ENCODE measurements at places on chromosomes 4 and X. TPM values are rescaled to one million over a fixed set of nuclear protein-coding genes. Genes with fewer than 3 reads are reported as not detected.

DNA sequence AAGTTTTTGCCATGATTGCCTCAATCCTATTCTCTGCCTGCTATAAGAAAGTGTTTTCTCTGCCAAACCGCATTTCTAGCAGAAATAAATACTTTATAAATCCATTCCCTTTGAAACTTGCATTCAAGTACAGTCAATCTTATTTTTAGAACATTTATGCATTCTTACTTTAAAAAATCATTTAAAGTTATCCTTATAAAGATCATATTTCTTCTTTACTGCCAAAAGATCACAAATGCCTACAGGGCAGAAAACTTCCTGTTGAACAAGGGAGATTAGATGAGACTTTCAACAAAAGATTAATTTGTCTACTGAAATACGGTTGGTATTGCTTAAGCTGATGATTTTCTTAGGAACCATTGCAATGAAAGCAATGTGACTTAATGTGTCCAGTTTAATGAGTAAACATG is 207.2 kb upstream of the SLIT2 start:
- DNase-seq: no peak

GRCh38 chr4:164484551-164484950 is 269.4 kb upstream of the SMIM31 start:
- no peak for DNase-seq

- DNase-seq: peak; percentile 6
Measured at GRCh38 chrX:41558531-41558930, 111.4 kb downstream of the NYX start.

GRCh38 chrX:84189125-84189524 is 1.1 kb upstream of the RPS6KA6 start:
- DNase-seq: no peak

- no peak for DNase-seq
Measured at GRCh38 chr4:148283665-148284064, 158.5 kb downstream of the NR3C2 start.

DNA sequence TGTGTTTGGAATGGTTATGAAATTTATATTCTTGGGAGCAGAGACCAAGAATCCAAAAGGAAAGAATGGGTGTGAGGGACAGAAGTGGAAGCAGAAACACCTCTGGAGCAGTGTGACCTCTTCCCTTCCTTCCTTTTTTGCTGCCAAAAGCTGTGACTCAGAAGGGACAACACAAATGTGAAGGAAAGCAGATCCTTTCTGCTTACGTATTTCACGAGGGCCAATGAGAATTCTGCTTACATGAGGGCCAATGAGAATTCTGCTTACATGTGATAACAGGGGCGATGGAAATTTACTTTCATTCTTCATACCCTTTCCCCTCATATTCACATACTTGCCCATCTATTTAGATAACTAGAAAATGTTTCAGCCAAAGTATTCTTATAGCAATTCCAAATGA is 404.6 kb downstream of the PRDM5 start:
- peak; percentile 96 for DNase-seq

- DNase-seq: no peak
Measured at GRCh38 chr4:52001616-52002015, 18.5 kb downstream of the LRRC66 start.

GRCh38 chr4:85701861-85702321 is 226.9 kb downstream of the ARHGAP24 start:
- DNase-seq: no peak

DNA sequence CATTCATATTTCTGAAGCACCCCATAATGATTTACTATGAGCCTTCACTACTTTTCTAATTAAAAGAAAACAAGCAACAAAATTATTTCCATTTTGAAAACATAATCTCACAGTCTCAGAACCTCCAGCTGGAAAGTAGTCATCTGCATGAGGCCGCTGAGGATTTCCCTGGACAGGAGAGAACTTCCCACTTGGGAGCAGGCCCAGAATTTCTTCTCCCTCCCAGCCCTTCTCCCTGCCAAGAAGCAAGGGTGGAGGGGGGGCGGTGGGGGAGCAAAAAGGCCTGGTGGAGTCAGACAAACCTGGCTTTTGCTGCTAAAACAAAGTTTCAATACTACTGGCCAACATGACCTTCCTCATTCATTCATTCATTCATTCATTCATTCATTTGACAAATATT is 167.3 kb downstream of the PJA1 start:
- DNase-seq: peak; percentile 62

DNA sequence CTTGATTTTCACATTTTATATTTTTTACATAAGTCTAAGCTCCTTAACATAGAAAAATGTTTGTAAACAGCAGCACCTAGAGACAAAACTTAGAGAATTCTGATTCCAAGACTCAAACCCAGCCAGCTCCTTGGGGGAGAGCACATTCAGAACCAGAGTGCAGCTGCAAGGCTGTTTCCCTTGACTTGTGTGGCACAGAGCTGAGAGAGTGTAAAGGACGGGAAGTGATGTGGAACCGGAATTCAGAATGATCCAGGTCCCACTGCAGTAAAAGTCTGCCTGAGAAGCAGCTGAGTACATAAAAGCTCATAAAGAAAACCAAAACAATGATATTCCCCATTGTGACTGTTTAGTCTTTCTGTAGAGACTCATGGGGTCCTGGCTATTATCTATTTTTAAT is 713.8 kb downstream of the RAB28 start:
- no peak for DNase-seq

GRCh38 chrX:12411831-12412230 is 273.6 kb downstream of the FRMPD4 start:
- DNase-seq: no peak

GRCh38 chrX:152819732-152820131 is 10.8 kb downstream of the CETN2 start:
- DNase-seq: no peak

GRCh38 chr4:159607809-159608208 is 504.9 kb downstream of the RAPGEF2 start:
- DNase-seq: no peak

- DNase-seq: no peak
Measured at GRCh38 chr4:9970399-9971011, 50.8 kb downstream of the SLC2A9 start.

DNA sequence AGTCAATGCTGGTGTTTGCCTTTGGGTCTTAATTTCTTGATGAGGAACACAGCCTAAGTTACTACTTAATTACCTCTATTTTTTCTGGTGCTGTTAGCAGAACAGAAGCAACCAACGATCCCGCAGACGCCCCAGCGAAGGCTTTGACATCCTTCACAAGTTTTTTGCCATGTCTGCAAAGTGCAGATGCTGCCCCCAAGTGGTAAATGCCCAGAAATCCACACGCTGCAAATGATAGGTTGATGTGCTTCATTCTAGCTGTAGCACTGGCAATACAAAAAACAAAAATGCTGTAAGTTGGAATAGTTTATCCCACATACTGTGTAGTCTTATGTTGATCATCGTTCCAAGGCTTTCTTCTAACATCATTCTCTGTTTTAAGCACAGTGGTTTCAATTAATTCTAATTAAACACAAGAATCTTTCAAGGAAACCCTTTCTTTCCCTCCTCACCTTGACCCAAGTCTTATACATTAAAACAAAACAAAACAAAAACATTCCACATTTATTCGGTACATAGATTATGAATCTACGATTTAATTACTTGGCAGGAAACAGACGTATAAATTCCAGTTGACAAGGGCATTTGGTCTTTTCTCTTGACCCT is 1.2 kb downstream of the PNPLA4 start:
- peak; percentile 55 for DNase-seq

GRCh38 chr4:99917575-99917974 is 23.3 kb upstream of the LAMTOR3 start:
- DNase-seq: no peak

- peak; percentile 19 for DNase-seq
Measured at GRCh38 chrX:7068939-7069367, 78.6 kb upstream of the STS start.

DNA sequence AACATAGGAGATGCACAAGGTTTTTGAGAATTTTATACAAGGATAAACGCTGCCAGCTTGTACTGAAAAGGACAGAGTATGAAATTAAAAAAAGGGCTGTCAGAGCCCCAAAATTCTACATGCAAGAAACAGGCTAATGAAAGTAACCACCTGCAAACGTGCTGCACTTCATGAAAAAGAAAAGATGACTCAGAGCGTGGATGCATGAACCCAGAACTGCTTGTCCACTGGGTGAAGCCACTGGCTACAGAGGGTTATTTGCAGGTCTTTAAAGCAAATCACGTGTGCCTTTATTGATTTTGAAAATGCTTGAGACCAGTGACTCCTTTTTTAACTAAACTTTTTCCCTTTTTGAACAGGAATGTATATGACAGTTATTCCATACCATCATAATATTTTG is 25.3 kb upstream of the FRMD7 start:
- no peak for DNase-seq

DNA sequence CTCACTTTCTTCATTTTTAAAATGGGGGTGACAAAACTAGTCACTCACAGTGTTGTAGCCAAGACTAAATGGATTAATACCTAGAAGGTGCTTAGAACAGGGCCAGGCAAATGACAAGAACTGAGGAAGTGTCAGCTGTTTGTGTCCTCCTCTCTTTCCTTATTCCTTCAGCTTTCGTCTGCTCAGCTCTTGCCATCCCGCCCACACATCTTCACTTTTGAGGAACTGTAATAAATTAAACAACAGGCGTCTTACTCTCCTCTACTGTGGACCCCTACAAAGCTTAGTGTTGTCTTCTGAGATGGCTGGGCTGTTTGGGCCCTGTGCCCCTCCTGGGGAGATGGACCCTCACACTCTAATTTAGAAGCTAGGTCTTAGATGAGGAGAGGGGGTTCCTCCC is 2.7 kb downstream of the HPSE start:
- DNase-seq: no peak

FRMD7 gene
- not detected for total RNA-seq

FGF13 gene
- 25.7 TPM for total RNA-seq

MAGEA8 gene
- total RNA-seq: not detected

UGT2B15 gene
- not detected for total RNA-seq

SORCS2 gene
- under 0.01 TPM for total RNA-seq

DBET gene
- not detected for total RNA-seq

ALB gene
- not detected for total RNA-seq

CT45A10 gene
- total RNA-seq: not detected

ODAPH gene
- not detected for total RNA-seq

SMIM31 gene
- not detected for total RNA-seq

CTAG1A gene
- total RNA-seq: not detected

IQCM gene
- not detected for total RNA-seq

Data from dermis microvascular lymphatic vessel endothelial cell (primary cell).